ENCODE measurements at places on chromosomes 3 and 15.
A peak's percentile ranks its signal among the peaks of the same experiment; 100 is the strongest.

- no peak for DNase-seq
These were observed 152.4 kb upstream of the CHL1 start for GRCh38 chr3:44028-44676.

- DNase-seq, result peak; percentile 56
These were observed 16.2 kb upstream of the RPL24 start for GRCh38 chr3:101702726-101703125.

DNA sequence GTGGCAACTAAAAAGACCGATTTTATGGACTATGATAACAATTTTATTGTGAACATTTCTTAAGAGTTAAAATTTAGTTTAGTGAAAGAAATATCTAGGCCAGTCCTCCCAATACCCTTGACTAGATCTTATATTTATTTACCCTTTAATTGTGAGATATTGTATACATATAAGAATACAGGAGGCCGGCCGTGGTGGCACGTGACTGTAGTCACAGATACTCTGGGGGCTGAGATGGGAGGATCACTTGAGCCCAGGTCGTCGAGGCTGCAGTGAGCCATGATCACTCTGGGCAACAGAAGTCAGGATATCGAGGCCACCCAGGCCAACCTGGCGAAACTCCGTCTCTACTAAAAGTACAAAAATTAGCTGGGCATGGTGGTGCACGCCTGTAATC, 756 bp upstream of the RMDN3 start:
- peak; percentile 20 for DNase-seq

- DNase-seq, result no peak
These were observed 87.4 kb downstream of the ADAMTS9 start for GRCh38 chr3:64600246-64600950.

GRCh38 chr3:143329567-143330211, 210.1 kb downstream of the CHST2 start:
- no peak for DNase-seq

DNA sequence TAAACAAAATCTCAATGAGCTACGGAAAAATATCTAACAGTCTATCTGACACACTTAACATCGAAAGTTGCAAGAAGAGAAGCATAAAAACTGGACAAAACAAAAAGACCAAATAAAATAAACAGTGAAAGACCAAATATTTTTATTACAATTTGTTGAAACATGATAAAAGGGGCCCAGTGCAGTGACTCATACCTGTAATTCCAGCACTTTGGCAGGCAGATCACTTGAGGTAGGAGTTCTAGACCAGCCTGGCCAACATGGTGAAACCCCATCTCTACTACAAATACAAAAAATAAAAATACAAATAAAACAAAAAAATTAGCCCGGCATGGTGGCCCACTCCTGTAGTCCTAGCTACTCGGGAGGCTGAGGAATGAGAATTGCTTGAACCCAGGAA, 914.0 kb upstream of the ALCAM start:
- no peak for DNase-seq

GRCh38 chr3:107861422-107861821, 229.4 kb downstream of the CD47 start:
- DNase-seq, result no peak

- no peak for DNase-seq
These were observed 10.3 kb downstream of the MAGI1 start for GRCh38 chr3:66028457-66028856.

- no peak for DNase-seq
These were observed 11.7 kb downstream of the SCAANT1 start for GRCh38 chr3:63900459-63900858.

- no peak for DNase-seq
These were observed 52.4 kb downstream of the VGLL3 start for GRCh38 chr3:86938416-86939105.

DNA sequence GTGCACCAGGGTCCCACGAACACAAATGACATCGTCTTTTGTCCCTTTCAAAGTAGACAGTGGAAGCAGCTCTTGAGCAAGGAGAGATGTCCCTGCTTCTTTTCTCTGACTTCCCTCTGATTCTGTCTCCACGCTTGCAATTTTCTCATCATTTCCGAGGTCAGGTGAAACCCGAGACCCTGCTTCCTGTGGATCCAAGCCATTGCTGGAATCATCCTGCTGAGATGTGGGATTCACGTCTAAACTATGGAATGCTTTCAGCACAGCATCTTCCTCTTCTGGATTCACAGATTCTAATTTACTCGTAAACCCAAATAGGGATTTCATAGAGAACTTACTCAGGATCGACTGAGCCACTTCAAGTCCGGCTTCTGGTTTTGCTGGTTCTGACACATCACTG, 127.1 kb downstream of the FMN1 start:
- peak; percentile 81 for DNase-seq

DNA sequence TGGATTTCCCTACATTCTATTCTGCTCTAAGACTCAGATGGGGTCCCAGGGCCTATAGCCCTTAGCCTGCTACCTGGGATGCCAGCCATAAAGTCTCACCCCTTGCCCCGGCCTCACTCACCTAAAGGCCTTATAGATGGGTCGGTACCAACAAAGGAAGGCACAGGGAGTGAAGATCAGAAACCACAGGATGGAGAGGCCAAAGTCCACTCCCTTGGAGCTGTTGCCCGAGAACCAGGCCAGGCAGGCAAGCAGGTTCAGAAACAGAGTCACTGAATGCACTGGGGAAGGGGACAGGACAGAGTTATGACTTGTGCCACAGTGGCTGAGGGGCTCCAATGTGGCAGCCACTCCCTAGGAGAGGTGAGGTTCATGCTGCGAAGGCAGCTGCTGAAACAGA, 7.4 kb upstream of the ULK3 start:
- no peak for DNase-seq

DNA sequence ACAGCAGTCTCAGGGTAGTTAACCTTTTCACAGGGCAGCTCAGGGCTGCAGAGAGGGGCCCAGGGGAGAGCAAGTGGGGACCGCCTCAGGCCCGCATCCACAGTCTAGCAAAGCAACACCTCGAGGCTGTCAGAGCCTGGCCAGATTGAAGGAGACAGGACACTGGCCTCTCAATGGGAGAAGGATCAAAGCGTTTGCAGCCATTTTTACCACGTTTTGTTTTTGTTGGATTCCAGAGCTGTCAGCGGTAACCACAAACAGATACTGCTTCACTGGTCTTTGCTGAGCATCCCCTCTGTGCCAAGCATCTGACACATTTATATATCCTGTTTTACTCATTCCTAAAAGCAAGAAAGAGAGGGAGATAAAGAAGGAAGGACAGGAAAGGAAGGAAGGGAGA, 153.8 kb downstream of the SHQ1 start:
- DNase-seq, result peak; percentile 3

DNA sequence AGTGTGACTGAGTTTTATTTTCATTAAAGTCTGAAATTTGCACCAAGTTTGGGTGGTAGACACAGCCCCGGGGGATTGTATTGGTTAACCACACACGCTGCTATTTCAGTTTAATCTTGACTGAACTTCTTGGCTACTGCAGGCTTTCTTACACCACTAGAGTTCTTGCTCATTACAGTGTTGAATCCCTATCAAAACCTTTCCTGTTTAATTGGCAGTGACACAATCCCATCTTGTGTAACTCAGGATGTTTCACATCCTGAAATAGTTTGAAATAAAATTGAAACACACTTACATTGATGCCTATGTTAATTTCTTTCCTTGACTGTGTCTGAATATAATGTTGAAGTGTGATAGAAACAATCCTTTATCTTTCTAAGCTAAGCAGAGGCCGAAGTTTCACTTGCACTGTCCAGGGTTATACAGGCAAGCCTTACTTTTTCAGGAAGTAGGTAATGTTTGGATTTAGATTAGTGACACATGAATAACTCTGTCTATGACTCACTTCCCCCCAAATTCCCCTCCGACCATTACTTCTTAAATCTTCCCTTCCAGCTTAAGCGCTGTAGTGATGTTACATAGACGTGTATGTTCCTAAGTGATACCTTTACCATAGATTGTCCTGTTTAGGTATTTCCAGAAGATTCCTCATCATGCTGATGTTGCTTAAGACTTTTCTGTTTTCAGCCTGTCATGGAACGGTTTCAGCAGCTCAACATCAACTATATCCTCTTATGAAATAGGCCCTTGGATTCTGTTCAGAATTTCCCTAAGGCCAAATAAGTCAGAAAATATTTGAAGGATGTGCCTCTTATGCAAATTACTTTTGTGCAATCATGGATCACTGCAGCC, 16.8 kb downstream of the ATG7 start:
- DNase-seq, result peak; percentile 94

DNA sequence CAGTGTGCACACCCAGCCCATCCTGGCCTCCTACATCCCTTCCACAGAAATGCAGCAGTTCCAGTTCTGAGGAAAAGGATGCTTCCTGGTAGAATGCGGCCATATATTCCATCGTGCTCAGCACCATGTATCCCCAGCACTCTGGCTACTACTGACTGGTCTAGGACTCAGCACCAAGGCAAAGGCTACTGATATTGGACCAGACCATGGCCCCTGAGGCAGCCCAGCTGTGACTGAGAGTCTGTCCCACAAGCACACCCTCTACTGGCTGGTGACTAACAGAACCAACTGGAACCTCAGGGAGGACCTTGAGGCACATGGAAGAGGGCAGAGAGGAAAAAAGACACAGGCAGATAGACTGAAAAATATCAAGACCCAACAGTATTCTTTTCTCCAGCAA, 30.0 kb downstream of the TARS3 start:
- DNase-seq, result no peak

DNA sequence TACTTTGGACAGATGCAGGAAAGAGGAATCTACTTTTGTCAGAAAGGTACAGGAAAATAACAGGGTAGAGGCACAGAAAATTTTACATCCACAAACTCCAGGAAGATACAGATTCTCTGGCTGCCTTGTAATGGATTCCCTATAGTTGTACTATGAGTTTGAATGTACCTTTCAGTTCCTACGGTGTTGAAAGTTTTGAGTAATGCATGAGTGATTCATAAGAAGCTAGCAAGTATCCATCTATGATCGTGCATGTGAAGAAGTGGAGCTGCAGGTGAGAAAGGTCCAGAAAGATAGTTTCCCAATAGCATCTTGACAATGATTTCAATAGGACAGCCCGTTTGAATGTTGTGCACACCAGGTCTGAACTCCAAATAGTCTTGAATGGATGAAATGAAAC, 786.5 kb upstream of the ROBO1 start:
- DNase-seq, result no peak

DNA sequence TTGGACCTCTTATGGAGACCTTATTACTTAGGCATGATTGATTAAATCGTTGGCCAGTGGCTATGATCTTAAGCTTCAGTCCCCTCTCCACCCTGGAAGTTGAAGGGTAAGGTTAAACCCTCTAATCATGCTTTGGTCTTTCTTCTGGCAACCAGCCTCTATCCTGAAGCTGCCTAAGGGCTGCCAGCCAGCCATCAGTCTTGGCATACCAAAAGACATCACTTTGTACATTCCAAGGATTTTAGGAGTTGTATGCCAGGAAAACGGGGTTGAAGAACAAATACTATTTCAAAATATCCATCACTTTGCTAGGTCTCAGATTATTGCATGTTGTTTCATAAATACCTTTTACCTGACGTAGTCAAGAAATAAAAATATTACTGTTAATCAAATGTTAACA, 28.9 kb downstream of the UBE2E2 start:
- DNase-seq, result no peak

- no peak for DNase-seq
These were observed 190.8 kb upstream of the FAM3D start for GRCh38 chr3:58857402-58857801.

GRCh38 chr3:56989169-56989976, 71.1 kb upstream of the SPATA12 start:
- no peak for DNase-seq

GRCh38 chr15:68464448-68465090, 32.6 kb upstream of the ITGA11 start:
- DNase-seq, result peak; percentile 13

- DNase-seq, result no peak
These were observed 36.7 kb downstream of the ARHGEF3 start for GRCh38 chr3:56764904-56765547.

DNA sequence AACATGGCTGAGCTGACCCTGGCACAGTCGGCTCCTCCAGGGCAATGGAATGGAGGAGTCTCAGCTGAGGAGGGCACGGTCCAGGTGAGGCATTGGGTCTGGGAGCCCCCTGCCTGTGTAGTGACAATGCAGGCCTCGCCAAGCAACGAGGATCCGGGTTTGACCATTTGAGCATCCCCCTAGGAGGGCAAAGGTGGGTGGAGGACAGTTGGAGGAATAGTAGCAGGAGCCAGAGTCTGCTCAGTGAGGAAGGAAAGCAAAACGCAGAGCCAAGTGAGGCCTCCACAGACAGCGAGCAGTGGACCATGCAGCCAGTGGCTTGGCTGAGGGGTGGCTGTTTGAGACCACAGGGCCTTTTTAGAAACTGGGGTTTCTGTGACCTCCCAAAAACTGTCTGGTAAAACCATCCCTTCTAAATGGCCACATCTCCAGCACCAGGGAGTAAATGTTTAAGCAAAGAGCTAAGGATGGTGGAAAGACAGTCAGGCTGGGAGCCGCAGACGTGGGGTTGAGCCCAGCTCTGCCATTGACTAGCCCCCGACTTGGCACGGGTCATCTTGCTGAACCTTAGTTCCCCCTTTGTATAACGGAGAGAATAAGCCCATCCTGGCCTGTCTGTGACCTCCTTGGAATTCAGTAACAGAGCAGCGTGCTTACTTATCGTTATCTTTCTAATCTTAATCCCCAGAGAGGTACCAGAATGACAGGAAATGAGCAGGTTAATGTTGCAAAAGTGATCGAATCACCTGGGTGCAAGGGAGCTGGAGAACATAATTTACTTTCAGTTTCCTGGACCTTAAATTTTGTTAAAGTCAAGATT, 46.8 kb downstream of the CMTM6 start:
- no peak for DNase-seq

GRCh38 chr15:71921191-71921590, 110.8 kb downstream of the NR2E3 start:
- DNase-seq, result peak; percentile 3

- no peak for DNase-seq
These were observed 309.1 kb downstream of the NLGN1 start for GRCh38 chr3:173706630-173707029.

GRCh38 chr3:52069855-52070254, 13.5 kb upstream of the DUSP7 start:
- DNase-seq, result no peak

DNA sequence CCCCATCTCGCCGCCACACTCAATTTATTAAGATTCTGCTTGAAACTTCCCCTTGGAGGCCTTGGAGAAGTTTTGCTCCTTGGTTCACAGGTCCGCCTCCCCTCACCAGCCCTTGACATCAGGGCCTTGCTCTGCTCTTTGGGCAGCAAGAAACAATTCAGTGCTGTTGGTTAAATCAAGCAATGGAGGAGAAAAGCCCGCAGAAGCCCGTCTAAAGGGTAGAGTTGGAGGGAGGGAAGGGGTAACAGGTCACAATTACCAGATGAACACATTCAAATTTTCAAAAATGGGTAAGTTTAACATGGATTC, 429 bp downstream of the PARP9 start:
- peak; percentile 34 for DNase-seq

- DNase-seq, result no peak
These were observed 30.3 kb upstream of the IQSEC1 start for GRCh38 chr3:13103416-13104058.

DNA sequence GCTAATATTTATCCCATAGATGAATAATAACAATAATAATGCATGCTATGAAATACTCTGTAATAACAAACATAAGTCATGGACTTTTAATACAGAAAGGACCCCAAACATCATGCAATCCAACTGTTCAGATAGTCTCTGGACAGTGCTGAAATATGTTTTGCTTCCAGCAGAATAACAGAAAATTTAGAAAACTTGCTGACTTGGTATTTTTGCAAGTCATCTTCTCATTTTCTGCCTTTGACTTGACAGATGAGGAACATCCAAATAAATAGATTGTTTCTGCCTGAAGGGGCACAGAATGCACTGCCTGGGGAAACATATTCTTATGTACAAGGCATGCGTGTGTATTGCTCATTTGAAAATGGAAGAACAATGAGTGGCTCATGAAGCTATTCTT, 442.4 kb upstream of the GRM7 start:
- no peak for DNase-seq

All from ELR (cell line).